ENCODE measurements at places on chromosomes 5 and 9.

- DNase-seq = no peak
Measured at GRCh38 chr5:151581812-151582583, 9.1 kb downstream of the FAT2 start.

- DNase-seq = no peak
Measured at GRCh38 chr9:6787793-6788161, 30.0 kb downstream of the KDM4C start.

GRCh38 chr5:59874675-59875074, 18.9 kb downstream of the PDE4D start:
- DNase-seq = peak; percentile 13

- no peak for DNase-seq
Measured at GRCh38 chr5:158152136-158152535, 293.2 kb upstream of the CLINT1 start.

- DNase-seq = no peak
Measured at GRCh38 chr5:103003872-103004271, 116.1 kb downstream of the GIN1 start.

- no peak for DNase-seq
Measured at GRCh38 chr9:72954431-72955125, 1.7 kb upstream of the ALDH1A1 start.

DNA sequence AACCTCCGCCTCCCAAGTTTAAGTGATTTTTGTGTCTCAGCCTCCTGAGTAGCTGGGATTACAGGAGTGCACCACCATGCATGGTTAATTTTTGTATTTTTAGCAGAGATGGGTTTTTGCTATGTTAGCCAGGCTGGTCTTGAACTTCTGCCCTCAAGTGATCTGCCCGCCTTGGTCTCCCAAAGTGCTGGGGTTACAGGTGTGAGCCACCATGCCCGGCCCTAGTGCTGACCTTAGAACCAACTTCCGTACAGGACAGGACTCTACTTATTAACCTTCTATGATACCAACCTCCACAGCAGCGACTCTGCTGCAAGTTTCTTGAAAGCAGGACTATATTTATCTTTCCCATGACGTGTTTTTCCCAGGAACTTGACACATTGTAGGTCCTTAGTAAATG, 176.9 kb downstream of the RGS3 start:
- no peak for DNase-seq

DNA sequence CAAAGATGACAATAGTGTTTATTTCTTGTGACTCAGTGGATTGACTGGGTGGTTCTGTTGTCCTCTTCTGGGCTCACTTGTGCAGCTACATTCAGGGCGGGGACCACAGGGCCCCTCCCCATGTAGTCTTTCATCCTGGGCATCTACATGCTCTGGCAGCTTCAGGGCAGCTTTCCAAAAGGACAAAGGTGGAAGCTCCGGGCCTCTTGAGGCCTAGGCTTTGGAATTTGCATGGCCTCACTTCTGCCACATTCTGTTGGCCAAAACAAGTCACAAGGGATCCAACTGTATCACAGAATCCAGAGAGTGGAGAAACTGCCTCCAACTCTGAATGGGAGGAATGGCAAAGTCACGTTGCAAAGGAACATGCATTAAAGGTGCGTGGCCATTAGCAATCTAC, 64.3 kb downstream of the ARHGAP26 start:
- DNase-seq = no peak

- DNase-seq = no peak
Measured at GRCh38 chr5:80985600-80986228, 25.6 kb downstream of the RASGRF2 start.

Measured in kidney glomerular epithelial cell (primary cell).